ENCODE measurements at places on chromosomes 4 and X. TPM values are rescaled to one million over a fixed set of nuclear protein-coding genes. Genes with fewer than 3 reads are reported as not detected.

Gene NPY5R
- 0.26 TPM for total RNA-seq

Gene AR
- 5.3 TPM for total RNA-seq

DNA sequence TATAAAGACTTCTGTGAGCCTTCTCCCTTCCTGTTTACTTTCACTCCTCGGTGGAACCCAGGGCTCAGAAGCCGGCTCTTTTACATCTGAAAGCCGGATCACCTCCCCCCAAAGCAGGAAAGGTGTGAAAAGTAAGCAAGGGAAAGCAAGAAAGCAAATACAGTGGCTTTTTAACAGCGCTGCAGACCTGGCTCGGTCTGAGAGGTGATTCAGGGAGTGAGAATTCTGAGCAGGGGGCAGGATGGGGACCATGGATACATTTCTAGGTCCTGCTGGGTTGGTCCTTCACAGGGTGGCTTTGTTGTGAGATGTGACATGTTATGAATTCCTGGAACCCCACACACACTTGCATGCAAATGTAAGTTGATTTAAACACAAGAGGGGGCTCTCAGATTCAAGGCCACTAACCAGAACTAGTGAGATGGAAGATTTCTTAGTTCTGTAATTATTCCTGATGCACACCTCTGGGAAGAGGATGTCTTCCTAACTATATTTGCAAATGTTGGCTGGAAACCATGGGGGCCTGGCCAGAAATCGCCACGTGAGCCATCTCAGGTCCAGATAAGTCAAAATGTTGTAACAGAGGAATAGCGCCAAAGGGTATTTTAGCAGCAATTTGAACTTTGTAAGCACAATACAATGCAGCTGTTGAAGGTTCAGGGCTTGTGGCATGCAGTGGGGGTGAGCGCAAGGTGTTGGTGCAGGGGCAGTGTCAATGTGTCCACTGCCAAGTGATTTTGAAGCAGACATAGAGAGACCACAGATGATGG is 670.1 kb upstream of the LCORL start:
- DNase-seq = peak; percentile 47

DNA sequence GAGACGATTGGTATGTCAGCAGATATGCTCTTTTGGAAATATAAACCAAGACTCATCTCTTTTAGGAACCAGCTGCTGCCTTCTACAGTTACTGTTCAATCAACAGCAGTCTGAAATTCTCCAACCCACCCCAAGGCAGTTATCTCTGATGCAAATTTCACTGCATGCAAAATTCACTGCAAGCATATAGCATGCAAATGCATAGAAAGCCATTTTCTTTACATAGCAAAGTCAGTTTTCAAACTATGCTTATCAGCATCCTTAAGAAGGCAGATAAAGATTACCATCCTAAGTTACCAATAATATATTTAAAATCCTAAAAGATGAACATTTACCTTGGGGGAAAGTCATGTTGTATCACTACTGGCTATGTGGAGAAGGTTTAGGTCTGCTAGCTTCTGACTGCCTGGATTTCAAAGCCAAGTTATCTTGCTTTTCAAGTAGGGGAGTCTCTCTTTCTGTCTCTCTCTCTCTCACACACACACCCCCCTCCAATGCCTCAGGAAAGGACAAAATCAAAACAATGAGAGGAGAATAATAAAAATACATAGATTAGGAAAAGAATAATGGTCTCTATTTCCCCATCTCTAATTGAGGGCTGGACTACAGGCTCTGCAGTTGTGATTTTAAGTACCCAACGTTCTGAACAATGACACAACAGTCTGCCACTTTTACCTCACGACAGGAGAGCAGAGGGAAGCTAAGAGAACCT is 1.5 kb downstream of the NMU start:
- DNase-seq = no peak

GRCh38 chr4:88275516-88275915 is 8.8 kb downstream of the PPM1K start:
- DNase-seq = no peak

DNA sequence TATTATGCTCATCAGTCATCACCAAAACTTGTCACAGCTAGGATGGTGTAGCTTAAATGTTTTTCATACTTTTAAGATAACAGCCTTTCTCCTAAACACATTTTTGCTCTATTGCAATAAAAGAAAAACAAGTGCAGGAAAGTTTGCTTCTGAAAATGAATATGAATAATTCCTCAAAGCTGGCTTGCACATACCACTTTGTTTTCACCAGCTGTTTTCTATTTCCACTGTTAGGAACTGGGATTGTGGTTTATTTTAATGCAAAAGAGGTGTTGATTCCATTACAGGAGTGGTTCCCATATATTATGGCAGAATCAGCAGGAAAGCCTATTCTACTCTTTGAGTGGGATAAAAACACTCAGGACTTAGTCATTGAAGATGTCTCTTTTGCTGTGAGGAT is 145.9 kb downstream of the PPA2 start:
- DNase-seq = no peak

GRCh38 chrX:15142084-15142715 is 127.7 kb downstream of the ASB9 start:
- DNase-seq = no peak

DNA sequence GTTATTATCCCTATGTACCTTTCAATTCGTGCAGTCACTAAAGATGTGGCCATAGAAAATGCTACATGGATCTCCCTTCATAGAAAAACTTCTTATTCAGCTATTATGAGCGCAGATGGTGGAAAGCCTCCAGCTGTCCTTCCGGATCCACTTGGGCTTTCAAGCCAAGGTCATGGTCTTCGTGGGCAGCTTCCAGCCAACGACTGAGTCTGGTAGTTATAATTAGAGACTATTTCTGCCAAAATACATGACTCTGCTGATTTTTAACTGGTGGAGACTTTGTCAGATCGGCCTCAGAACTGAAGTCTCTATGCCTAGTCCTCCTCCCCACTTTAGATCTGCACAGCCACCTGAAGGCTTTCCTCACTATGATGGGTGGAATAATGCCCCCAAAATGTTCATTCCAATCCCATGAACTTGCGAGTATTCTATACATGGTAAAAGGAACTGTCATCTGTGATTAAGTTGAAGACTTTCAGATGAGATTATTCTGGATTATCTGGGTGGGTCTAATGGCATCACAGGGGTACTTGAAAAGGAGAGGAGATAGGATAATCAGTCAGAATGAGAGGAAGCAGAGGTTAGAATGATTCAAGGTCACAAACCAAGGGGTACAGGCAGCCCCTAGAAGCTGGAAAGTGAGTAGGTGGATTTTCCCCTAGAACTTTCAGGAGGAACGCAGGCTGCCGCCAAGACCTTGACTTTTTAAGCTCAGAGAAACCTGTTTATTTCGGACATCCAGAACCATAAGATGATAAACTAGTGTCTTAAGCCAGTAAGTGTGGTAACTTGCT is 171.1 kb upstream of the CXCL13 start:
- DNase-seq = peak; percentile 76

- no peak for DNase-seq
These were observed 69.4 kb upstream of the SORBS2 start for GRCh38 chr4:185881430-185881829.

DNA sequence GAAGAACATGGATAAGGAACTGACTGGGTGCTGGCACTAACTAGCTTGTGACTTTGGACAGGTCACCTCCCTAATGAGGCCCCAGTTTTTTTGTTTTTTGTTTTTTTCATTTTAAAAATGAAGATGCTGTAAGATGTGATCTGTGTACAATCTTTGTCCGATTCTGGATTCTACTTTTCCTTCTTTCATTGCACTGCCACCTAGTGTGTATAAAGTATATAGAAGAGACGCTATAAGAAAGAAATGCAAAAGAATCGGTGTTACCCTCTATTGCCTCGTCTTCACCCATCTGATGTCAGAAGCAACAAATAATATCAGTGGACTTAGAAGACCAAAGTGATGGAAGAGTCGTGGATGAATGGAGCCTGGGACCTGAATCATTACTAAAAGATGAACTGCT is 58.6 kb upstream of the P2RY10 start:
- DNase-seq = no peak

DNA sequence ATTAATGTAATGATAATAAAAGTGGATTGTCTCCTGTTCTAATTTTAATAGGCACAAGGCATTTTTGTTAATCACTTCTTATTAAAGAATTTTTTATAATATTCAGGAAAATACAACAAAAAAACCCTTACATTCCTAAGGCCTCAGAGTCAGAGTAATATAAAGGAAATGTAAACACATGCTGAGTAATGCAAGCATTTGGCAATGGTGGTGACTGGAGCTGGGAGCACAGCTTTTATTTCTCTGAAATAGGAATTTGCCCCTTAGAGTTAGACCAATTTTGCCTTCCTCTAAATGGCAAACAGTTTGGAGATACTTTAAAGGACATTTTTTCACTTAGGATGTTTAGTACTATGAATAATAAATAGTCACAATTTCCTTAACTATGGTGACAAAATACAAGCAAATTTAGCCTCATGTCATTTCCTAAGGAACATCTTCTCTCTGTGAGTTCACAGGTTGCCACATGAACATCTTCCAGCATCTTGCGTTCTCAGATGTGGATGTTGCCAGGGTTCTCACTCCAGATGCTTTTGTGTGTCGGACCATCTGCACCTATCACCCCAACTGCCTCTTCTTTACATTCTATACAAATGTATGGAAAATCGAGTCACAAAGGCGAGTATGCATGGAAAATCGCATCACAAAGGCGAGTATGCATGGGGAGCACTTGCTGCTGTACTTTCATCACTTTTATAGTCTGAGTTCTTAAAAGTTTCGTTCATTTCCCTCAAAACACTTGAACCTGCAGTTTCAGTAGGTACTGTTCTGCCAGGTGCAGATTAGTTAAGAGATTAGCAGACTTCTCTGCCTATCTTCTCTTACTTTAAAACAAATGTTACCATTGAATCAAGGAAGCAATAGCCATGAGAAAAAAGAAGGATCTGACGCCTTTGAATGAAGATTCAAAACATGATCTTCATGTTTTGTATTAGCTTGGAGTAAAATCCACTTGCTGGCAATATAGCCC is 15.9 kb upstream of the F11 start:
- no peak for DNase-seq

Gene AMBN
- not detected for total RNA-seq

DNA sequence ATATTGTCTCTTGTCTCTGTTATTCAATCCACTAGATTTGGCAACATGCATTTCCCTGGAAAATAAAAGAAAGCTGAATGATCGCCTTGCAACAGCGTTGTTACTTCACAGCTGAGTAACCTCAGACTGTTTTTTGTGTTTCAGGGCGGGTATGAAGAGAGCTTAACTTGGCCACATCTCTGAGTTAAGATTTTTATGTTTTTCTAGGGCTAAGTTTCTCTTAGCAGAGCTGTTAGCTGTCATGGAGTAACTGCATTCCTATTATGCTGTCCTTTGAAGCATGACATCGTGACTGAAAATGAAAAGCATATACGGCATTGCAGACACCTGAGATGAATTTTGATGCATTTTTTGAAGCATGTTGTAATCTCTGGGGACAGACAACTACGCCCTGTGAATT is 1798.9 kb downstream of the PCDH7 start:
- peak; percentile 54 for DNase-seq

Gene GSX2
- not detected for total RNA-seq

DNA sequence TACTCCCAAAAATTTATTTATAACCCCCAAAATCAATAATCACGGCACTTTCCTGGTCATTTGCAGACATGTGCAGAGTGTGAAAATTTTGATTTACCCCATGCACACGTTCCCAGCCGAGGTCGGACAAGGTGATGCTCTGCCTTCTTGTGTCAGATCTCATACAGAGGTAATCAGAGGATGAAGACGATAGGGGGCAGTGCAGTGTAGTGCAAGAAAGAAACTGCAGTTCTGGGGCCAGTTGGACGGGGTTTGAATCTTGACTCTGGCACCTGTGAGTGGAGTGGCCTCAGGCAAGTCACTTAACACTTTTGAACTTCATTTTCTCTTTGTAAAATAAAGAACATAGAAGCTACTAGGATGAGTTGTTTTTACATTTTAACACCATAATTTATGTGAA is 88.4 kb downstream of the FRMPD3 start:
- no peak for DNase-seq

- DNase-seq = no peak
These were observed 27.5 kb downstream of the HEPH start for GRCh38 chrX:66191563-66191962.

DNA sequence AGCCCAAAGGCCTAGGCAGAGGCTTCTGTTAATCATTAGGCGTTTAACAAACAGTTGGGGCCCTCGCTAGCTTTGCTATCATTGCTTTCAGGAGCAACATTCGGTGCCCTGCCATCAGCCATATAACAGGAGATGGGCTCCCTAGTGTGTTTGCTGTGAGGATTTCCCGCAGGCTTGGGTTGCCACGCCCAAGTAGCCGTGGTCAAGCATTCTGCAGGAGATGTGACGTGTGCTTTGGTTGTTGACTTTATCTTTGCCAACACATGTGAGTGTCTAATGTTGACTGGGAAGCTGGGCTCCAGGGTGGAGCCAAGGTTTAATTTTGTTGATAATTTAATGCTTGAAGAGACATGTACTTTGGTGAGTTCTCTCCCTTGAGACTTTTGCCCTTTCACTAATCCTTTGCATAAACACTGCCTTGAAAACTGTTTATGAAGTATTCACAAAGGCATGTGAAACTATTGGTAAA is 184.6 kb upstream of the KIT start:
- no peak for DNase-seq

Gene DCAF8L2
- not detected for total RNA-seq

Gene DMP1
- total RNA-seq = not detected

GRCh38 chr4:156556336-156556735 is 415.3 kb downstream of the PDGFC start:
- no peak for DNase-seq

DNA sequence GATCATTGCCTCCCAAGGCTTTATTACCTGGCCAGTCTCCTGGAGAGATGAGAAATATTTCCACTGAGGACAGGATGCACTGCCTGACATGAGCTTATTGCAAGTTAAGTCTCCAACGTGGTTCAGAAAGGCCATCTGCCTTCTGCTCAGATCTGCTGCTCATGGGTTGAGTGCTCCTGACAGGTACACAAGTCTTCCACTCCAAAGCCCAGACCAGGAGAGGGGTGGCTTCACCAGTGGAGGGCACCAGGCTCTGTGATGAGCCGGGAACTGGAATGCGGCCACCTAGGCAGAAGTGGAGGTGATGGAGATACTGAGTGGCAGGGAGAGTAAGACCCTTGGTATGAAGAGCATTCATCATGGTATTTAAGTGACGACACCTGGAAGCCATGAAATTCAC is 79.5 kb upstream of the IRF2 start:
- DNase-seq = no peak

- DNase-seq = peak; percentile 68
These were observed 113.9 kb upstream of the VAMP7 start for GRCh38 chrX:155767051-155767875.

DNA sequence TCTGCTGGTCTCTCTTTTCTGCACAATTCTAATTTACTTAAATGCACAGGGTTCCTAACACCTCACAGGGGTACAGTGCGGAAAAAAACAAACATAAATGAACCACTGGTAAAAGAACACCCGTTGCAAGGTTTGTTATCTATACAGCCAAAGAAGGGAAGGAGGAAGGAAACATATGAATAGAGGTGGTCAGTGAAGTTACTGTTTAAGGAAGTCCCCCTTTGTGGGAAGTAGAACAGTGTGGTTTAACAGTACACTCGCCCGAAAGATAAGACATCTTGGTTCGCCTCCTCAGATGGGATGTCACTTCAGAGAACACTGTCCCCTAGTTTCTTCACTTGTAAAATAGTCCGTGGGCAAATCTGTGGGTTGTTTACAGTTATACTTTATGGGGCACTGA is 57.5 kb downstream of the TEC start:
- DNase-seq = no peak
